Foreskin keratinocyte (primary cell): ENCODE measurements at places on chromosomes 7 and 10.

DNA sequence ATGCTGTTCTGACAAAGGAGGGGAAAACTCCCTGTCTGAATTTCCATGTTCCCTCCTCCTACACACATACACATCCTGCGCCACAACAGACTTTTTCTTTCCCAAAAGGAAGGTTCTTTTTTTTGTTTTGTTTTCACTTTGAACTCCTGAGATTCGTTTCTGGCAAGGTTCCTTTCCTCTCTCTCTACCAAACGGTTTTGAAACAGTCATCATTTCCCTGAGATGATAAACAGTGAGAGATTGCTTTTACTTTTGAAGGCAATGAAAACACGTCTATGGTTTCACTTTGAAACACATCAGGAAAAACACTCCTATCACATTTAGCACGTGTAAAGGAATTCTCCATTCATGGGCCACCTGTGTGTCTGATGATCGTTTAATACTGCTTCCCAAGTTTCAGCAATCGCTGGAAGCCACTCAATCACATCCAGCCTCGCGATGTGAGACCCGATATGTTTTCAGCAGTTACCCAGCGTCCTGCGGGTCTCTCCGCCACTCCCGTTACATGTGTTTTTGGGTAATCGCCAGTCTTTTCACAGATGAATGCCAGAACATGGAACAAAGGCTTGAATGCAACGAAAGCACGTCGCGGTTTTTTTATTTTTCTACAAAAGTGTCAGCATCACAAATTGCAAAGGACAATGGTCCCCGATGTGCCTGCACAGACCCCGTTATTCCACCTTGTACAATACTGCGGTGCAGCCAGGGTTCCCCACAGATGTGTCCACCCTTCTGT is 62.8 kb upstream of the CUX1 start:
- peak; percentile 4 for DNase-seq

DNA sequence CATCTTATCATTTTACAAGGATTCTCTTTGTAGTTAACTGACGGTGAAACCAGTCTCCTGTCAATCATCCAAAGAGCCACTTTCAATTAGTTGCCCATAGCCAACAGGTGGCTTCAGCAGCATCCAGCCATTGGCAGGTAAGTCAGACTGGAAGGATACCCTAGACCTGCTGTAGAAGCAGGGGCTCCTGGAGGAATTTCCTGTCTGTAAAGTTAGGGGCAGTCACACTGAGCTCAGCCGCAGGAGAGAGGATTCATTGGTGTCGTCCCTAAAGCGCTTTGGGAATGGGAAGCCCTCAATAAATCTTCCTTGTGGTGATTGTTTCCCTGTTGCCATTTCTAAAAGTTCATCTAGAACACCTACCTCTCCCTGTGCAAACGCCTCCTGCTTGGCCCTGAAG is 140.4 kb downstream of the CELF2 start:
- DNase-seq = no peak

- no peak for DNase-seq
Observed at GRCh38 chr7:88761779-88762178, 2.3 kb downstream of the ZNF804B start.

GRCh38 chr10:37003126-37003525 is 122.3 kb upstream of the ANKRD30A start:
- no peak for DNase-seq

DNA sequence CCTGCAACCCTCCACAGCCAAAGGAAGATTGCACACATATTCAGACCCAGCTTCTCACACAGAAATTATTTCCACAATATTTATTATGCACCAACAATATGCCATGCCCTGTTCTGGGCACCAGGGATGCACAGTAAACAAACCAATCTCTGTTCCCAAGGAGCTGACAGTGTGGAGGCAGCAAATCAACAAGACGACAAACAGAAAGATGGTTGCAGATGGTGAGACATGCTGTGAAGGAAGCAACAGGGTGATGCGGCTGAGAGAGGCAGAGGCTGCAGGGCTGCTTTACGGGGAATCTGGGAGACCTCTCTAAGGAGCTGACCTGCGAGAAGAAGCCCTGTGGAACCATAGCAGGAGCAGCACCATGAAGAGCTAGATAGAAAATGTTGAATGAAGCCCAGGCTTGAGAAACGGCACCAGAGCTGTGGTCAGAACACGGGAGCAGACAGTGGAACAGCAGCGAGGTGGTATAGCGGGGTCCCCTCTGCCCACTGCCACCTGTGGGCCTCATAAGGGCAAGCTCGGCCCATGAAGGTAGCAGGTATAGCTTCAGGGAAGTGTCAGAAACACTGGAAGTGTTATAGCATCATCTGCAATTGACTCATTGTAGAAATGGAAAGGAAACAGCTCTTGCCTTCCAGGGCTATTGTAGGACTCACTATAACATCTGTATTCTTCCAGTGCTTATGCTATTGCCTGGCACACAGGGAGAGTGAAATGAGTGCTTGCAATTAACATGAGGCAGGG is 17.4 kb downstream of the RBP3 start:
- no peak for DNase-seq

GRCh38 chr10:103759100-103759781 is 96.1 kb downstream of the SH3PXD2A start:
- peak; percentile 81 for DNase-seq
